ENCODE measurements at places on chromosomes 12 and 14.

- DNase-seq, result no peak
Observed at GRCh38 chr12:3553221-3553620, 62.2 kb downstream of the PRMT8 start.

- no peak for DNase-seq
Observed at GRCh38 chr12:110223777-110224378, 57.2 kb upstream of the ATP2A2 start.

GRCh38 chr14:80973931-80974641 is 18.7 kb downstream of the TSHR start:
- DNase-seq, result no peak

- DNase-seq, result no peak
Observed at GRCh38 chr12:19196959-19197630, 67.6 kb downstream of the PLEKHA5 start.

- no peak for DNase-seq
Observed at GRCh38 chr12:74689929-74690328, 152.3 kb downstream of the ATXN7L3B start.

DNA sequence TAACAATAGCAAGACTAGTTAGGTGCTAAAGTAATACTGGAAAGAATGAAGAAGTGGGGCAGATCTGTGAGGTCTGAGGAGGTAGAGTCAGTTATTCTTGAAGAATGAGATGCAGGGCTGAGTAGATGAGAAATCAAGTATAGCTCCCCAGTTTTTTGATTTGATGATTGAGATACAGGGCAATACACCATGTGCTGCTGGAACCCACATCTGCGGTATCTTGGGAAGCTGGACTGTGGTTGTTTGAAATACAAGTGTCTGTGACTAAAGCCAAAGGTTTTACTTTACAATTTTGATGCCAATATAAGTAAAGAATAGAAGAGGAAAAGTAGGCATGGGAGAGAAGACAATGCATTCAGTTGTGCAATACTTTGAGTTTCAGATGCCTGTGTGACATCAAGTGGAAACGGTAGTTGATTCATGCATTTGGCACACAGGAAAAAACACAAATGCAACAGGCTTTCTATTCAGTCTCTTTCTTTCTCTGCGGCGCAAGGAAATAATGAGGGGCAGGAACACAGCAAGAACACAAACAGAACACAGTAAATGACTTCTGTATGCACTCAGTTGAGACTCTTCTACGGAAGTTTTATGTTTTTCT is 190.2 kb upstream of the SLC38A2 start:
- no peak for DNase-seq

DNA sequence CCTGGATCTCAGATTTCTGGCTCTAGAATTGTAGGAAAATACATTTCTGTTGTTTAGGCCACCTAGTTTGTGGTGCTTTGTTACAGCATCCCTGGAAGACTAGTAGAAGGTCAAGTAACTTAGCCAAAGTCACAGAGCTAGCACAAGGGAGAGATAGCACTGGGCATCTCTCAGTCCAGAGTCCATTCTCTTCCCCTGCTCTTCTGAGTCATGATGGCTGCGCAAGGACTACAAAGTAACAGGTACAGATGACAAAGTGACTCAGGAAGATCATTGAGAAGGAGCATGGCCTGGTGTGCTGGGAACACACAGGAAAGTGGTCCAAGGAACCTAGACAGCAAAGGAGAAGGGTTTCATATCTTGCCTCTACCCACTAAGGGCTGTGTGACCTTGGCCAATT is 19.3 kb downstream of the SLC17A8 start:
- DNase-seq, result no peak

Measured in hematopoietic multipotent progenitor cell treated with erythropoietin and hydrocortisone succinate and interleukin-3 and kit ligand, for 8 days (in vitro differentiated cells).